Left ventricle myocardium inferior (tissue), 1 donor: ENCODE measurements at places on chromosomes 4 and X. TPM values are rescaled to one million over a fixed set of nuclear protein-coding genes. Genes with fewer than 3 reads are reported as not detected.
A peak's percentile ranks its signal among the peaks of the same experiment; 100 is the strongest.

GRCh38 chr4:25532591-25532990 is 123.1 kb upstream of the SLC34A2 start:
- H3K4me1 ChIP-seq = no peaks in the 10 kb centered on the region
- DNase-seq = no peak
- H3K27me3 ChIP-seq = peaks cover 10% of the 10 kb centered on the region
- H3K27ac ChIP-seq = no peak overlapping the region

DNA sequence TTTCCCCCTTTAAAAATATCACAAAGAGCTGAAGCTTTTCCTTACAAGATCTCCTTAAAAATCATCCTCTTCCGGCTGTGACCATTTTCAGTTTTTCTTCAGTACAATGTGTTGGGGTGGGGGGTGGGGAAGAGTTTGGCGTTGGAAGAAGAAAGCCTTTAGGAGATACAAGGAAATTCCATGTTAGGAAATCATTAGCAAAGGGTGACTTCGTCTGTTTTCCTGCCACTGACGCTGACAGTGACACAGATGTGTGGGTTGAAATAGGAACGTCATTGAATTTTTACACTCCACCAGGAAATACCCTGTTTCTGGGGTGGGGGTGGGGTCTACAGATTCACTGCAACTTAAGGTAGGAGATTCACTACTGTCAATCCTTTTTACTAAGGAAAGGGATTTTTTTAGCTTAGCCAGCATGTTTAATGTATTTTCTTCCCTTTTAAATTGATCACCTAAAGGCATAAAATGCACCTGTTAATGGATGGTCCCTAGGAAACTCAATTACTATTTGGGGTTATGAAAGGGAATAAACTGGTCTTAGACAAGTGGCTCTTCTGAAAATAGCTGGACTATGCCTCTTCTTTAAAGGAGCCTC is 3.9 kb downstream of the MAMLD1 start:
- no peaks in the 10 kb centered on the region for H3K27me3 ChIP-seq
- H3K36me3 ChIP-seq = no peaks in the 10 kb centered on the region
- H3K27ac ChIP-seq = peak overlapping the region; percentile 84

GRCh38 chrX:96204928-96205327 is 479.7 kb upstream of the DIAPH2 start:
- no peak for DNase-seq
- no peaks in the 10 kb centered on the region for H3K36me3 ChIP-seq
- no peak overlapping the region for H3K27ac ChIP-seq
- H3K27me3 ChIP-seq = no peaks in the 10 kb centered on the region
- H3K4me3 ChIP-seq = no peak overlapping the region
- H3K4me1 ChIP-seq = no peaks in the 10 kb centered on the region

The USP27X gene
- total RNA-seq = 1.8 TPM

The KDR gene
- 23.4 TPM for total RNA-seq

The GJB1 gene
- total RNA-seq = not detected
